ENCODE measurements at places on chromosomes 6 and 20.

DNA sequence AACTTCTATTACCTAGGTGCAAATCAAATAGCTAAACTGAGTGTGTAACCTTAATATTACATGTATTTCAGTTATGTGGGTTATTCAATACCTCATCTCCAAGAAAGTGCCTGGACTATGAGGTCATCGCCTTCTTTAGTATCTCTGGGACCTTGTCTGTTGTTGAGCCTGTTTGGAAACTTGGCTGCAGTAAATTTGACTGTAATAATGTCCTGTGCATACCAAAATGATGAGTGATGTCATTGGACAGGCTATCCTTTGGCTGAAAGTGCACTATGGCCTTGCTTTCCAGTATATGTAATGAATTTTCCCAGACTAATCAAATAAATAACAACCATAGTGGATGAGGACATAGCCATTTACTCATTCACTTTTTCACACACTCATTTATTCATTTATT lies 455.1 kb downstream of the ADGRB3 start:
- no peak for DNase-seq

DNA sequence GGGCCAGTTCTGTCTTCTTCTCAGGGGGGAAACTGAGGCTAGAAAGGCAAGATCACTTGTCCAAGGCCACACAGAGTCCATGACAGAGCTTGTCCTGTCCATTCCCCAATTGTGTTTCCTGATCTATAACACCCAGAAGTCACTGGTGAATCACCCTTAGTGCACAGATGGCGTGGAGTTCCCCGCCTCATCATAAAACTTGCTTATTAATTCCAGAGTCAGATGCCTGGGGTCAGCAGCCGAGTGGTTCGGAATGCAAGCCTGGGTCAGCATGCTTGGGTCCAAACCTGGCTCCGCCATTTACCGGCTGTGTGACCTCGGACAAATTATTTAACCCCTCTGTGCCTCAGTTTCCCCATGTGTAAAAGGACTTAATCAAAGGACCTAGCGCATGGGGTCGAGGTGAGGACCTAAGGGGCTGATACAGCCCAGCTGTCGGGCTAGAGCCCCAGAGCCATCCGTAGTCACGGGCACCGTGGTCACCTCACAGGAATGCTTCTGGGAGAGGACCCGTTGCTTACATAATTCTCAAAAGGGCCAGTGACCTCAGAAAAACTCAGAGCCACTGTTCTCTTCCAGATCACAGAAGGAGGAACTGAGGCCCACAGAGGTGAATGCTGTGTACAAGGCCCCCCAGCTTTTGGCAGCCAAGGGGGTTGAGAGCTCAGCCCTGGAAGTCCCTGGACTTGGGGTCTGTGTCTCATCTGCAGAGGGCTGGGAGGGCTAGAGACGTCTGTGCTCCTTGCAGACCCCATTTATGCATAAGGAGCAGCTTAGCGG lies 1.4 kb upstream of the ZBP1 start:
- DNase-seq = no peak

GRCh38 chr6:53109612-53110011 lies 39.0 kb downstream of the GCM1 start:
- no peak for DNase-seq

GRCh38 chr6:17381424-17382147 lies 11.8 kb upstream of the CAP2 start:
- DNase-seq = no peak

GRCh38 chr6:3707024-3707423 lies 44.5 kb downstream of the PXDC1 start:
- DNase-seq = no peak

GRCh38 chr6:45441851-45442453 lies 64.2 kb upstream of the SUPT3H start:
- DNase-seq = no peak

DNA sequence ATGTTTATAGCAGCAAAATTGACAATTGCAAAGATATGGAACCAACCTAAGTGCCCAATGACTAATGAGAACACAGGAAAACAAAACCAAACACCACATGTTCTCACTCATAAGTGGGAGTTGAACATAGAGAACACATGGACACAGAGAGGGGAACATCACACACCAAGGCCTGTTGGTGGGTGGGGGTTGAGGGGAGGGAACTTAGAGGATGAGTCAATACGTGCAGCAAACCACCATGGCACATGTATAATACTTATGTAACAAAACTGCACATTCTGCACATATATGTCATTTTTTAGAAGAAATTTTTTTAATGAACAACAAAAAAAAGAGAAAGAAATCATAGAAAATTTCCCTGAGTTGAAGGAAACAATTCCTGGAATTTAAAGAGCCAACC lies 3.9 kb downstream of the EPM2A start:
- no peak for DNase-seq

DNA sequence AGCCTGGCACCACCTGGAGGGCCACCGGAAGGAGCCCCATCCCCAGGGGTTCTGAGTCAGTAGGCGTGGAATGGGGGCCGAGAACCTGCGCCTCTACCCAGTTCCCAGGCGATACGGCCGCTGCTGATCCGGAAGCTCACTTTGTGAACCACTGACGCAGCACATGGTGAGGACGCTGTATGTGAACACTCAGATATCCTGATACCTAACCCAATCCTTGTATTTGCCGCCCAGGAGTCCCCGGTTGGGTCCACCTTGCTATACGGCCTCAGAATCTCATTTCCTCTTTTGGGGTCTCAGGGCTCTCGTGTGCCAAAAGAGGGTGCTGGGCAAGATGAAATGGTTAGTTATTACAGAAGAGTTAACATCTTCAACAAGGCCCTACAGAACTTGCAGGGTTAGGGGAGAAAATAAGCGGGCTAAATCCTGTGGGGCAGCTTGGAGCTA lies 604 bp upstream of the RAB5IF start:
- DNase-seq = no peak

DNA sequence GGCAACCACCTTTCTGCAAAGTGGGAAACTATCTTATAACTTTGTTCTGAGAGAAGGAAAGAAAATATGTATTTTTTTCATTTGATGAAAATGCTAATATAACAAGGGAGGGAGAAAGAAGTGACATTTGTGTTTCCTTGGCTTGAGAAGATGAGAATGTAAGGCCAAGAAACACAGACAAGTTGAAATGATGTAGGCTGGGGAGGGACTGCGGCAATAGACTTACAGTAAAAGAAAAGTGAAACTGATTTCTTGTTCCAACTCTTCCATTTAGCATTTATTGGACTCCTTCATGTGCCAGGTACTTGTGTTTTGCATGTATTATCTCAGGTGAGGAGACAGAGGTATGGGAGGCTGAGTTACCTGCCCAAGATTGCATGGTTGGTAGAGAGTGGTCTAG lies 130.9 kb downstream of the CARMIL1 start:
- no peak for DNase-seq

DNA sequence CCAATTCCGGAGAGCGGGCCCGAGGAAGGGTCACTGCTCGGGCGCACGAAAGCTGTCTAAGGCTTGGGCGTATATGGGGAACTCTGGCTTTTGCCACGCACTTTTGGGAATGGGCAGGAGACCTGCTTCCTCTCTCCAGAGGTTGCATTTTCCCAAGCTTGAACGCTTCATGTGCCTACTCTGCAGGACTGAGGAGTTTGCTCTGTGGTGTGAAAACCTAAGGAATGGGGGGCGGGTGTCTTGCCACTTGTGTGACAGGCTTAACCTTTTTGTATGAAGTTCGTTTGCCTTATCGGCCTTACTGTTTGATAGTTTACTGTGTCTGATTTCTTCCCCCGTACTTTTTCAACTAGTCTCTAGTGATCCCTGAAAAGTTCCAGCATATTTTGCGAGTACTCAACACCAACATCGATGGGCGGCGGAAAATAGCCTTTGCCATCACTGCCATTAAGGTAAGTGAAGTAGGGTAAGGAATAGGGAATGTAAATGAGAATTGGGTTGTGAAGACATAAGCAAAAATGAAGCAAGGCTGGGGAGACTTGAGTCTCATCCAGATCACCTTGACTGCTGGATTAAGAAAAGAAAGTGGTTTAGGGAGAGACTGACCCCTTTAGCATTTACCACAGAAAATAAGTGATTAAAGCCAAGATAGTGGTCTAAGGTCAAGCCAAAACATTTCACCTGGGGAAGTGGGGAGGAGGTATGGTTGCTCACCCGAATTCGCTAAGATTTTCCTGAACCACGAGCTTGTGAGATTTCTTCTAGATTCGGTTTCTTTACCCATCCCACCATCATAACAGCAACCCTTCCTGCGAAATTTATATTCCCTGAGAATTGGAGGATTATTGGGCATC lies 627 bp downstream of the RPS18 start:
- no peak for DNase-seq

GRCh38 chr6:44452725-44453124 lies 65.2 kb downstream of the CDC5L start:
- no peak for DNase-seq

Data from CD8-positive, alpha-beta T cell (primary cell).